ENCODE measurements at places on chromosomes 5 and 9.

- no peak overlapping the region for H3K4me3 ChIP-seq
Measured at GRCh38 chr5:156181656-156182055, 145.3 kb upstream of the SGCD start.

- H3K27ac ChIP-seq, result no peak overlapping the region
- no peak for DNase-seq
- H3K4me3 ChIP-seq, result no peak overlapping the region
Measured at GRCh38 chr5:37494756-37495155, 115.6 kb downstream of the WDR70 start.

DNA sequence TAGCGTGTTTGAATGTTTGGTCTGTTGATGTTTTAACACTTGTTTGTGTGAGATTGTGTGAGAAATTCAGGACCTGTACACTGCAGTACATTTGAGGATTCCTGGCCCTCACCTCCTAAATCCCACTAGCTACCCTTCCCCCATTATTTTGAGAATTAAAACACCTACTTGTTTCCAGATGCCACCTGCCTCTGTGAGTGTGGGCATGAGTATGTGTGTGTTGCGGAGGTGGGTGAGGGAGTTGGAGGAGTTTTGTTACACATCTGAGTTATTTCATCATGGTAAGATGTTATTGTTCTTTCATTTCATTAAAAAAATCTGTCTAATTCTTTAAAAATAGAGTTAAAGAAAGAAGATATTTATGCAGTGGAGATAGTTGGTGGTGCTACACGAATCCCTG lies 36.3 kb downstream of the HSPA4 start:
- H3K36me3 ChIP-seq, result peaks cover 15% of the 10 kb centered on the region
- H3K27me3 ChIP-seq, result no peaks in the 10 kb centered on the region
- H3K4me3 ChIP-seq, result no peak overlapping the region
- no peaks in the 10 kb centered on the region for H3K4me1 ChIP-seq
- H3K27ac ChIP-seq, result no peak overlapping the region

DNA sequence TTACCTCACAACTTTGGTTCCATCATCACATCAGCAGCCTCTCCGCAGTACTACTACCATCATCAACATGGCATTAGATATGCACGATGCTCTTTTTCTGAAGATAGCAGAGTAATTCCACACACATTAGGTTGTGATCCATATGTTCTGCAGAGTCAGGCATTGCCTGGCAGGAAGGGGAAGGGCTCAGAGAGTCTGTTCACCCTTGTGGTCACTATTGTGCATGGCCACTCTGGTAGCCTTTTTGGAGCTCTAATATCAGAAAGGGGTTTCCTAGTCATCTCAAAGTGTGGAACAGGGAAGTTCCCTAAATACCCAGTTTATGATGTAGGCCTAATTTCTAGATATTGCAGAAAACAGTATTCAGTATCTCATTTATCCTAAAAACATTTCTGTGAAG lies 373.6 kb downstream of the BNC2 start:
- H3K27ac ChIP-seq, result no peak overlapping the region
- no peak for DNase-seq
- H3K4me1 ChIP-seq, result peaks cover 19% of the 10 kb centered on the region
- H3K4me3 ChIP-seq, result no peak overlapping the region

DNA sequence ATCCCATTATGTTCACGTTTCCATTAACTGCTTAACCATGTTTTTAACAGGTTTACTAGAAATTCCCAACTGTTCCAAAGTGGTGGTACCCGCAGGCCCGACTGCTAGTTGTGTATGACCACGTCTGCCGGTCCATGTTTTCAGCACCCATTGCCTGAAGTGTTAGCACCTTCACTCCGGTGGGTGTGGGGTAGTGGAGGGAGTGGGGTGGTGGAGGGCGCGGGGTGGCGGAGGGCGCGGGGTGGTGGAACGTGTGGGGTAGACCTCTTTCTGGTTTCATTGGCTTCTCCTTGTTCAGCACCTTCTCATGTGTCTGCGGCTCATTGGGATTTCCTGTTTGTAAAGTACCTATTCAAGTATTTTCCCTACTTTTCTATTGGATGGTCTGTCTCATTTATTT lies 37.7 kb downstream of the TPPP start:
- no peak overlapping the region for H3K27ac ChIP-seq
- H3K4me3 ChIP-seq, result no peak overlapping the region
- H3K4me1 ChIP-seq, result peaks cover 10% of the 10 kb centered on the region
- no peaks in the 10 kb centered on the region for H3K27me3 ChIP-seq
- no peak for DNase-seq
- no peaks in the 10 kb centered on the region for H3K36me3 ChIP-seq

DNA sequence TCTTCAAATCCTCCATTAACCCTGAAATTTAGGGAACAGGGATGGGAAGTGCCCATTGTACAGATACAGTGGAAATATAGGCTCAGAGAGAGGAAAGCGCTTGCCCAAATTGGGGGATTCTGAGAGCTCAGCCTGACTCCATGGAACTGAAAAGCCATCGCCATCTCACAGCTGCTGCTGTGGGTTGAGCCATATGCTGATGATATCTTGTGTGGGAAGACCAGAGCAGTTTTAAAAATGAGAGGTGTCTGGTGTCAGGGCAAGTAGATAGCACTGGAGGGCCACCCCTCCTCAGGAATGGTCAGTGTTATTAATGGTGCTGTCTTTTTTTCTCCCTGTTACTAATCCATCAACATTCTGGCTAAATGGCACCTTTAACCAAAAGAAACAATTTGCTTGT lies 50.9 kb upstream of the C5orf58 start:
- H3K36me3 ChIP-seq, result no peaks in the 10 kb centered on the region
- H3K4me1 ChIP-seq, result no peaks in the 10 kb centered on the region
- H3K27me3 ChIP-seq, result no peaks in the 10 kb centered on the region
- no peak overlapping the region for H3K4me3 ChIP-seq
- H3K27ac ChIP-seq, result no peak overlapping the region
- DNase-seq, result no peak

DNA sequence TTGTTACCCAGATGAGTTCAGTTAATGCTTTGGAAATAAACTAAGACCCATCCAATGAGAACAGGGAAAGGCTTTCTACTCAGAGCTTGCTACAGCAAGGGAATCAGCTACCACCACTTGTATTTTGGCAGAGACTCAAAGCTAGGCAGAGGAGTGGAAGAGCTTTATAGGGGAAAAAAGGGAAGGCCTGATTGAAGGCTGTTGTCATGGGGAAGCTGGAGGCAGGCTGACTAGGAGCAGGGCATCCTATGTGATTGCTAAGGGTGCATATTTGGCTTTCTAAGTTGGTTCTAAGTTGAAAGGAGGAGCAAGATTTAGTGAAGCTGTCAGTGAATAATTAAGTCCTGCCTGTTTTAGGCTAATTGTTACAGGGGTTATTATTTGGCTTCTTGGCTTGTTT lies 115.5 kb downstream of the PTTG1 start:
- no peak overlapping the region for H3K27ac ChIP-seq
- H3K4me1 ChIP-seq, result no peaks in the 10 kb centered on the region
- no peaks in the 10 kb centered on the region for H3K36me3 ChIP-seq
- no peaks in the 10 kb centered on the region for H3K27me3 ChIP-seq

- no peaks in the 10 kb centered on the region for H3K36me3 ChIP-seq
- DNase-seq, result no peak
- no peaks in the 10 kb centered on the region for H3K27me3 ChIP-seq
Measured at GRCh38 chr9:82969291-82969690, 93.7 kb downstream of the RASEF start.

GRCh38 chr5:89211836-89212235 lies 328.9 kb upstream of the MEF2C start:
- no peaks in the 10 kb centered on the region for H3K27me3 ChIP-seq
- no peaks in the 10 kb centered on the region for H3K4me1 ChIP-seq
- H3K4me3 ChIP-seq, result no peak overlapping the region
- no peak for DNase-seq
- no peaks in the 10 kb centered on the region for H3K36me3 ChIP-seq
- no peak overlapping the region for H3K27ac ChIP-seq

- no peak for DNase-seq
- no peak overlapping the region for H3K4me3 ChIP-seq
- no peaks in the 10 kb centered on the region for H3K36me3 ChIP-seq
- no peaks in the 10 kb centered on the region for H3K27me3 ChIP-seq
- H3K4me1 ChIP-seq, result peaks cover 36% of the 10 kb centered on the region
- H3K27ac ChIP-seq, result no peak overlapping the region
Measured at GRCh38 chr5:143208781-143209510, 194.5 kb downstream of the NR3C1 start.

GRCh38 chr9:126125177-126125576 lies 201.5 kb upstream of the MVB12B start:
- H3K4me1 ChIP-seq, result no peaks in the 10 kb centered on the region
- no peak overlapping the region for H3K4me3 ChIP-seq
- no peak for DNase-seq
- H3K27ac ChIP-seq, result no peak overlapping the region
- peaks cover 2% of the 10 kb centered on the region for H3K27me3 ChIP-seq
- H3K36me3 ChIP-seq, result no peaks in the 10 kb centered on the region

DNA sequence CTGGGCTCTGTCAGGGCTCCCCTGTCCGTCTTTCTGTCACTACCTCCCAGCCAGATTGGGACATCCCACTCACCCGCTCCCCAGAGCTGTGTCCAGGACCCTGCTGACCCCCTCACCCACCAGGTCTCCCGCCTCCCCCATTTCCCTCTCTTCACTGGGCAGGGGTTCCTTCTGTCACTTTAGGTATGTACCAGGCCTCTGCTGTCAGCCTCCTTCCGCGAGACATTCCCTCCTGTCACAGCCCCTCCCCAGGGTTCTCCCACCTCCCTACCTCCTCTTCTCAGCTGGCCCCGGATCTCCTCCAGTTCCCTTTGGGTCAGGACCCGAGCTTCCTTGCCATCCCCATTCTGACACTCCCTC lies 488 bp downstream of the POLR1E start:
- H3K27me3 ChIP-seq, result peaks cover 6% of the 10 kb centered on the region
- peaks cover 16% of the 10 kb centered on the region for H3K4me1 ChIP-seq
- no peaks in the 10 kb centered on the region for H3K36me3 ChIP-seq
- peak overlapping the region; percentile 36 for H3K27ac ChIP-seq
- no peak for DNase-seq

DNA sequence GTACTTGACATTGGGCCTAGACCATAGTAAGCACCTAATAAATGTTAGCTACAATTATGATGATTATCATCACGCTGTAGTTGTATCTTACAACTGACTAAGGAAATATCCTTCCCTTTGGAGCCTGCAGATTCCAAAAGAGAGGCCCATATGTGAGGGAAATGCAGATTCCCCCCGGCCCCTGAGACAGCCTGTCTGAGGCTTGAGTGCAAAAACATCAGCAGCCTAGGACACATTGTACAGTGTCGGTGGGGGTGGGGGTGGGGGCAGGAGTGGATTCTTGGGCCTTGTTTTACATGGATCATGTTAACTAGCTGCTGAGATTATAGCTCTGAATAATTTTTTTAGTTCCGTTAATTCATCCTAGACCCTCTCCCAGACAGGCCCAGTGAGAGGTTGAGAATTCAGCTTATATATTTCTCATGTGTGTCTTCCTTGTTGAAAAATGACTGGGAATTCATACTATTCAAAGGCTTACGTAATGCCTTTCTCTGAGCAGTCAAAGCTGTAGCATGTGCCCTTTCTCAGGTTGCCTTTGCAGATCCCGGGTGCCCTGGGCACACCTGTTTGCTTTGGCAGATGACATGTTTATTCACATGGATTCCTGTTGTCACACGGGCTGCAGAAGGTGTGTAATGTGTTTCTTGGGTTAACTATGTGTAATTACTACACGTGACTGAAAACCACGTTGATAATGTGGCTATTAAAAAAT lies 262.8 kb downstream of the NR3C1 start:
- H3K27ac ChIP-seq, result no peak overlapping the region

- H3K4me1 ChIP-seq, result peaks cover 14% of the 10 kb centered on the region
- H3K27me3 ChIP-seq, result no peaks in the 10 kb centered on the region
- no peak for DNase-seq
- H3K4me3 ChIP-seq, result no peak overlapping the region
Measured at GRCh38 chr9:112326194-112326593, 7.2 kb downstream of the PTBP3 start.

GRCh38 chr9:74120061-74120460 lies 377.1 kb upstream of the RORB start:
- DNase-seq, result no peak
- H3K27me3 ChIP-seq, result no peaks in the 10 kb centered on the region
- no peaks in the 10 kb centered on the region for H3K36me3 ChIP-seq
- H3K27ac ChIP-seq, result no peak overlapping the region
- H3K4me3 ChIP-seq, result no peak overlapping the region

DNA sequence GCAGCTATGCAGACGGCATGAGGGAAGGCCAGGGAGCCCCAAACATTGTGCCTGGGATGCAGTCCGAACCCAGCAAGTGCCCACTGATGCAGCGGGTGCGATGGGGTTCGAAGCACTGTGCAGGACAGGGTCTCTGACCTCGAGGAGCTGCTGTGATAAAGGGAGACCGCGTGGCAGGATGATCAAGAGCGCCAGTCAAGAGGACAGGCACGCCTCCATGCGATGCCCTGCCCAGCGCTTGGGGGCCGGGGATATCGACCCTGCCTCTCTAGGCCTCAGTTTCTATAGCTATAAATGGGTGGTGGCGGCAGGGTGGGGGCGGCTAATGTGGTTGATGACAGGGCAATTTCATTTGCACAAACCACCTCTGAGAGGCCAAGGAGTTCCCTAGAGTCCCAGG lies 84.7 kb upstream of the BARHL1 start:
- H3K4me1 ChIP-seq, result no peaks in the 10 kb centered on the region
- no peak for DNase-seq
- no peak overlapping the region for H3K27ac ChIP-seq
- H3K27me3 ChIP-seq, result no peaks in the 10 kb centered on the region
- H3K4me3 ChIP-seq, result no peak overlapping the region
- no peaks in the 10 kb centered on the region for H3K36me3 ChIP-seq

DNA sequence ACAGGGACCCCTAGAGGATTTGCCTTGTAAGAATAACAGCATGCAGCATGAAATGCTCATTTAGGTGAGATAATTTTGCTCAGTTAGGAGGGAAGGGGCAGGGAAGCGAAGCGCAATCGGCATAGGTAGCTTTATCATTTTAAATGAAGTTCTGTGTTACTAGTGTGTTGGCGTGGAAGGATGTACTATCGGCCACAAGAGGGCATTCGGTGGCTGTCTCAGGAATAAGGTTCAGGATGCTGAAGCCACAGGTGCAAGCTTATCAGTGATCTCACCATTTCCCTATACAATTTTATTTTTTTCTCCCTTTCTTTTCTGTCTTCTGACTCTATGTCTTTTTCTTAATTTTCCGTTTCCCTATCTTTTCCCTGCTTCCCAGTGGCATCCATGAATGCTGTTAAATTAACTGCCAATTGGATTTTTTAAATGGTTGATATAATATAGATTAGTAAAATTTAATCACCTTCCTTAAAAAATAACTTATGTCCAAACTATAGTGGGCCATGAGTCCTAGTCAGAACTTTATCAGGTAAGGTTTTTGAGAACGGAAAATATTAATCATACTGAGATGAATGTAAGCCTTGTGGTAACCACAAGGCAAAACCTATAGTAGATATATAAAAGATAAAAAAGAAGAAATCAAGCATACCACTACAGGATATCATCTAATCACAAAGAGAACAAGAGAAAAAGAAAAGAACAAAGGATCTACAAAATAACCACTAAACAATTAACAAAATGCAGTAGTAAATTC lies 1.2 kb upstream of the INSL6 start:
- H3K27ac ChIP-seq, result no peak overlapping the region
- H3K27me3 ChIP-seq, result no peaks in the 10 kb centered on the region
- H3K36me3 ChIP-seq, result no peaks in the 10 kb centered on the region
- H3K4me3 ChIP-seq, result no peak overlapping the region
- no peaks in the 10 kb centered on the region for H3K4me1 ChIP-seq
- peak; percentile 69 for DNase-seq

Data from endothelial cell of umbilical vein (primary cell).